ENCODE measurements at places on chromosomes 7 and 10.

DNA sequence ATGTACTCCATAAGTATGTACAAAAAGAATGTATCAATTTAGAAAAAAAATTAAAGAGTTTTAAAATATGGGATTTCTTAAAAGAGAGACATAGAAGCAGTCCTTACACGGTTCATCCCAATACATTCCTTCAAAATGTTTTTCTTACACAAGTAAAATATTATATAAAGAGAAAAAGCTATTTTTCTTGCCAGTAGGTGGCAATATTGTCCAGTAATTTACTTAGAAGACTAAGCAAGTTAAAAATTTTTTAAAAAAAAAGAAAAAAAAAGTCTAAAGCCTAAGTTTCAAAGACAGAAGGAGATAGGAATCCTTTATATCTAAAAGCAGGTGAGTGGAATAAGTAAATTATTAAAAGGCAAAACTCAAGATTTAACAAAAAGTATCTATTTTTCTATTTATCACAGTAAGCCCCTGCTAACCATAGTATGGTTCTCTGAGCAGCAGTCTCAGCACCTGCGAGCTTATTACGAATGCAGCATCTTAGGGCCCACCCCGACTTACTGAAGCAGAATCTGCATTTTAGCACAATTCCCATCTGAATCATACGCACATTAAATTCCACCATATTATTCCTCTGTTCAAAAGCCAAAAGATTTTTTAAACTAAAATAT is 240.6 kb downstream of the DGKI start:
- no peak for DNase-seq

DNA sequence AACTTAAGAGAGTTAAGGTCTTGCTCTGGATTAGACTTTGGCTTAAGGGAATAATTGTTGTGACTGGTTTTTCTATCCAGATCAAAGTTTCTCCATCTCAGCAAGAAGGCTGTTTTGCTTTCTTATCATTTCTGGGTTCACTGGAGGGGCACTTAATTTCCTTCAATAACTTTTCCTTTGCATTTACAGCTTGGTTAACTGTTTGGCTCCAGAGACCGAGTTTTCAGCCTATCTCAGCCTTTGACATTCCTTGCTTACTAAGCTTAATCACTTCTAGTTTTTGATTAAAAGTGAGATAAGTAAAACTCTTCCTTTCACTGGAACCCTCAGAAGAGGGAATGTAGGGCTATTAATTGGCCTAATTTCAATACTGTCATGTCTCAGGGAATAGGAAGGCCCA is 76.4 kb downstream of the LARP4B start:
- no peak for DNase-seq

- DNase-seq = no peak
Observed at GRCh38 chr7:70208236-70209063, 610.2 kb downstream of the AUTS2 start.

DNA sequence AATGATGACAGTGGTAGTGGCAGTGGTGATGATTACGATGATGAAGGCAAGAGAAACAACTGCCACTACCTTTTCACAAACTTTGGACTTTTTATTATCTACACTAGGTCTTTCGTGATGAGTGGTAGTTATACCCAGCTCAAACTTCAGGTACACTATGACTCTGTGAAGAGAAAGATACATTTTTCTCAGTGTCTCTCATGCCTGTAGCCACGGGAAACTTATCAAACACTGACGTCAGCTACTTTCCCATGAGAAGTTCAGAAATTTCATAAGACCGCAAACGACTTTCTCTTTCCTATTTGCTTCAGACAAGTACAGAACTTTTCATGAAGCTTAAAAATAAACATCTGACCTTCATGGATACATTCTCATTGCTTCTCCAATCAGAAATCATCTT is 57.0 kb downstream of the CALD1 start:
- DNase-seq = no peak

DNA sequence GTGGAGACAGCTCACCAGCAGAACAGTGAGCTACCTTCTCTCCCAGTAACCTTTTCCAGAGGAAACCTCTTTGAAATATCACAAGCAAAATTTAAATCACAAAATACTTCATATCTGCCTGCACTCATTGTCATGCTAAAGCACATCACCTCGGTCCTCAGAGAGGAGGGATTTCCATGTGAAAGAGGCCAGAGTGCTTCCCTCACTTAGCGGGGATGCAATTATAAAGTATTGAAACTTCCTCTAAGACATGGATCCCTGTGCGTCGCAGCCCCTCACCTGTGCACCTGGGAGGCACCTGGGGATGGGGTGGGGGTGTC is 457.9 kb downstream of the DNAJB6 start:
- no peak for DNase-seq

- DNase-seq = no peak
Observed at GRCh38 chr10:110203500-110204455, 3.6 kb upstream of the MXI1 start.

GRCh38 chr10:104057717-104058116 is 28.0 kb downstream of the COL17A1 start:
- no peak for DNase-seq

DNA sequence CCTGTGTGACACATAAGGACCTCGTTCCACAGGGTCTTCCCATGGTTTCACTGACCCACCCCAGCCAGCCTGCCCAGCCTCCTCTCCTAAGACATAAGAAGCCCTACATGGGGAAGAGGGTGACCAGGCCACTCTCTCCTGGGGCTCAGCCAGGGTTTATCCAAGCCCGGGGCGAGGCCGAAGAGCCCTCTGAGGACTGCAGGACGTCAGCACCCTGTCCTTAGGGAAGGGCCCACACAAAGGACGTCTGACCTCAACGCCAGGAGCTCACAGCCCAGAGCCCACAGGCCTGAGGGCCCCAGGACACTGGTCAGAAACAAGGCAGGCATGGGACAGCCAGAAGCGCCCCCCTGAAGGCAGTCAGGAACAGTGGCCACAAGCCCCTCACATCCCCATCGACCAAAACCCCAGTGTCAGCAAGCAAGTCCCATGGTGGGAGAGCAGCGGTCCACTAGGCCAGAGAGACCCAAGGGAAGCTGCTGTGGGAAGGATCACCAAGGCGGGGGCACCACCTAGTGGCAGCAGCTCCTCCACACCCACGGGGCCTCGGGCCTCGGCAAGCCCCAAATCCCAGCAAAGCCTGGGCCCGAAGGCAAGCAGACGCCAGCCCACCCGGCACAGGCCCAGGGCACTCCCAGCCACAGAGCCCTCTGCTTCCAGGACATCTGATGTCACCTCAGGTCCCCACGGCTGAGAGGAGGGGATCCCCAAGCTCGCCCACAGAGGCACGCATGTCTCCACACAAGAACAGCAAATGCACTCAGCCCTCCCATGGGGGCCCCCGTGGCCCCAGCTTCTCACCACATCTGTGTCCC is 23.4 kb downstream of the MAD1L1 start:
- DNase-seq = peak; percentile 13

- no peak for DNase-seq
Observed at GRCh38 chr7:5635006-5635405, 146.5 kb downstream of the RNF216 start.

DNA sequence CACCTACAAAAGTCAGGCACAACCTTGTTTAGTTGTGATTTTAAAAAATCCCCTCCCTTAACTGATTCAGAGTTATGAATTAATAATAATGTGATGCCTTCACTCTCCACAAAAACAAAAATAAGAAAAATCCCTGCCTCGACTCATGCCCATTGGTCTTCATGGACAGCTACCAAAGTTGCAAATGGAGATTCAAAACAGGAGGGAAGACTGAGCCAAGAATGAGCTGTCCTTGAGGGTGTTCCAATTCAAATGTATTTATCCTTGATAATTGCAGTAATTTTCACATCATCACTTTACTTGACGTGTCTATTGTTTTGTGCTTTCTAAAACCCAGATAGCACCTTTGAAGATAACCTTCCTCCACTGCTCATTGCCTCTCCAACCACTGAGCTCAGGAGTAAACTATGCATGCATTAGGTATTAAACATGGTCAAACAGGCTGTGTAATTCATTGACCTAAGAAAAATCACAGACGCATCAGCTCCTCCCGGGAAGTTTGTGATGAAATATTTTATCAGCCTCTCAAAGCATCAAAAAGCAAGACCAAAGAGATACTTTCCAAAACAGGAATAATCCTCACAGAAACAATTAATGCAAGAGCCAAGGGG is 712.7 kb upstream of the IGFBP3 start:
- DNase-seq = no peak
